ENCODE measurements at places on chromosomes 5 and 9.

DNA sequence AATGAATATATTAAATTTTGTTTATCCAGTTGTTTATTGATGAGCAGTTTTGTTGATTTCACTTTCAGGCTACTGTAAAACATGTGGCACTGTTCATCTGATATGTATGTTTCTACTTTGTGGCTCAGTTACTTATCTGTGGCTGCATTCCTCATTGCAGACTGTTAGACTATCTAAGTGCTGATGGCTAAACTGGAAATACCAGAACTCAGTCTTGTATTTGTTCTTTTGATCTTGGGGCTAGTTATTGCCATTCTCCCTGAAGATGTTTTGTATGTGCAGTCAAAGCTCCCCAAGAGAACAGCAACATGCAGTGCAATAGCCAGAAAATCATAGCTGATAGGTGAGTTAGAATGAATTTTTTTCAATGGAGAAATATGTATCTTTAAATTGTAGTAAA lies 162.2 kb downstream of the GADD45G start:
- DNase-seq: no peak

GRCh38 chr9:108885643-108886348 lies 23.7 kb downstream of the ACTL7A start:
- no peak for DNase-seq

- no peak for DNase-seq
These were observed 13.2 kb downstream of the ITK start for GRCh38 chr5:157193699-157194424.

GRCh38 chr5:146965761-146966659 lies 87.5 kb upstream of the PPP2R2B start:
- DNase-seq: peak; percentile 61

GRCh38 chr5:17829456-17829855 lies 195.2 kb downstream of the TAF11L14 start:
- DNase-seq: no peak
